Activated CD4-positive, alpha-beta T cell treated with anti-CD3 and anti-CD28 coated beads for 36 hours (primary cell): ENCODE measurements at places on chromosomes 12 and 14.

GRCh38 chr12:113926788-113927187 lies 39.3 kb downstream of the RBM19 start:
- H3K4me3 ChIP-seq: no peak overlapping the region
- peaks cover 14% of the 10 kb centered on the region for H3K4me1 ChIP-seq
- DNase-seq: no peak
- H3K27ac ChIP-seq: no peak overlapping the region

DNA sequence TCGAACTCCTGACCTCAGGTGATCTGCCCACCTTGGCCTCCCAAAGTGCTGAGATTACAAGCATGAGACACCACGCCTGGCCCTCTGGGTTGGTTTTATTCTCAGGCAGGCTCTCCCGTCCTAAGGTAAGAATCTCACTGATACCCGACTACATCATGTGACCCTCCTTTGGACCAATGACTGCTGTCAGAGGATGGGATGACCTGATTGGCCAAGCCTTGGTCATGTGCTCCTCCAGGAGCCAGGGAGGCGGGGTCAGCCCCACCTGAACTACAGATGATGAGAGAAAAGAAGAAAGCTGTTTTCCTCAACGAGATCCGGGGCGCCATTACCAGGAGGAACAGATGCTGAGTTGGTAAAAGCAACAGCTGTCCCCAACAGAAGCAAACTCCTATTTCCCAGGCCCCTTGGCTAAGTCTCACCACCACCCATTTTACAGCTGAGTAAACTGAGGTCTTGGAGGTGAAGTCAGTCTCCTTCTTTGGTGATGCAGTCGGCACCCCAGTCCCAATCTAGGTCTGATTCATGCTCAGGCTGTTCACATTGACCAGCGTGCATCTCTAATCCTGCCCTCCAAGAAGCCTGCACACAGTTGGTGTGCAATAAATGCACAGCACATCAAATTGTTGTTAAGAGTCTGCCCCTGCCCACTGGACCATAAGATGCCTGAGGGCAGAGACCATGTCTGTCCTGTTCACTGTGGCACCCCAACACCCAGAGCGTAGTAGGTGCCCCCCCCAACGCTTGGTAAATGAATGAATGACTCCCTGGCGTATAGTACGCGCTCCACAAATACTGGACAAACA lies 118.8 kb downstream of the SCARB1 start:
- peak; percentile 43 for DNase-seq
- H3K4me3 ChIP-seq: no peak overlapping the region
- peaks cover 27% of the 10 kb centered on the region for H3K4me1 ChIP-seq

DNA sequence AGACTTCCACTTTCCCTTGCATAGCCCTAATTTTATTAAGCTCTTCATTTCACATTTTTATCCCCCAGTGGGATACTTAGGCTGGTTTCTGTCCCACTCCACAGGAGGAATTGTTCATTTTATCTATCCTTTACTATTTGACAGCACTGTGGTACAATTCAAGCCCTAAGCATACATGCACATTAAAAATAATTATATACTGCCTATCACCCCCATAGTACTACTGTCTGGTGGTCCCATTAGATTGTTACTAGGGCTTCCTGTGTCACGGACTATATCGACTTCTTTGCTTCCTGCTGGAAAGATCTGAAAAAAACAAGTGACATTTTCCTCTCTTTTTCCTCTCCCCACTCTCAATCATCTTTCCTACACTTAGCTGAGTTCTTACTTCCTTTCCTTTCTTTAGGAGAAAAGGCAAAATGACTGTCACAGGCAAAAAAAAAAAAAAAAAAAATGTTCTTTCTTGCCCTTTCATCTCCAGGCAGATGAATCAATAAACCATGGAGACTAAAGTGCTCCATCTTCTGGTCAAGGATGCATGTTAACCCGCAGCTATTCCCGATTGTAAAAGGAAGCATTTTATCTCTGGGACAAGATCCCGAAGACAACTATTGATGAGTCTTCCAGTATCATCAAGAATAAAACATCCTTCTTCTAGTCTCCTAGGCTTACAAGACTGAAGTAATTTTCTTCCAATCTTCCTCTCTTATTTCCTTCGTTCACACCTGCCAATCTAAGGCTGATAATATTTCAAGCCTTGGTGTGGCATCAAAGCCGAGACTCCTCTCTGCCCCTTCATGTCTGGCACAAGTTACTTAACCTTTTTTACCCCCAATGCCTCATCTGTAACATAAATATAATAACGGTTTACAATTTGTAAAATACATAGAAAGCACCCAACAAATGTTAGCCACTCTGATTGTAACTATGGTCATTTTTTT lies 94.4 kb upstream of the PLEKHG7 start:
- H3K36me3 ChIP-seq: no peaks in the 10 kb centered on the region
- H3K4me1 ChIP-seq: peaks cover 30% of the 10 kb centered on the region
- peak overlapping the region; percentile 58 for H3K27ac ChIP-seq
- H3K27me3 ChIP-seq: no peaks in the 10 kb centered on the region

DNA sequence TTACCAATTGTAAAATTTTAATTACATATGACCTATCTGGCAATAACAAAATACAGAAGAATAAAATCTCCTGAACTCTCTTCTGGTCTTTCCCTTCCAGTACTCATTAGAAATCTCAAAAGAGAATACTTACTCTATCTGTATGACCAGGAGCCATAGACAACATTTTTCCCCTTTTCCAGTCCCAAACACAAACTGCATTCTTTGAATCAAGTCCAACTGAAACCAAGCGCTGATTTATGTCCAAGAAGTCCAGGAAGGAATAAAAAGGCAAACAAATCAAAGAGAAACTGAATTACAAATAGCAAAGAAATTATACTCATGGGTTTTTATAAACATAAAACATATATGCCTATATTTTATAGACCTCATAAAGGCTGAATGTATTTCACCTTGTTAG lies 46.7 kb downstream of the EML5 start:
- peaks cover 6% of the 10 kb centered on the region for H3K36me3 ChIP-seq
- no peaks in the 10 kb centered on the region for H3K27me3 ChIP-seq
- DNase-seq: no peak
